ENCODE measurements at places on chromosomes 6 and 20. TPM values are rescaled to one million over a fixed set of nuclear protein-coding genes. Genes with fewer than 3 reads are reported as not detected.

Gene VSX1
- polyA plus RNA-seq = 0.03 TPM

Gene BPIFA1
- not detected for polyA plus RNA-seq

Gene EMILIN3
- 4.0 TPM for polyA plus RNA-seq

Gene COL11A2
- polyA plus RNA-seq = 5.3 TPM

Gene AK9
- polyA plus RNA-seq = 7.2 TPM

Gene PROKR2
- not detected for polyA plus RNA-seq

GRCh38 chr6:127341471-127342202 is 1.8 kb downstream of the ECHDC1 start:
- peak; percentile 4 for DNase-seq

GRCh38 chr20:47547034-47547387 is 45.3 kb downstream of the NCOA3 start:
- DNase-seq = no peak

DNA sequence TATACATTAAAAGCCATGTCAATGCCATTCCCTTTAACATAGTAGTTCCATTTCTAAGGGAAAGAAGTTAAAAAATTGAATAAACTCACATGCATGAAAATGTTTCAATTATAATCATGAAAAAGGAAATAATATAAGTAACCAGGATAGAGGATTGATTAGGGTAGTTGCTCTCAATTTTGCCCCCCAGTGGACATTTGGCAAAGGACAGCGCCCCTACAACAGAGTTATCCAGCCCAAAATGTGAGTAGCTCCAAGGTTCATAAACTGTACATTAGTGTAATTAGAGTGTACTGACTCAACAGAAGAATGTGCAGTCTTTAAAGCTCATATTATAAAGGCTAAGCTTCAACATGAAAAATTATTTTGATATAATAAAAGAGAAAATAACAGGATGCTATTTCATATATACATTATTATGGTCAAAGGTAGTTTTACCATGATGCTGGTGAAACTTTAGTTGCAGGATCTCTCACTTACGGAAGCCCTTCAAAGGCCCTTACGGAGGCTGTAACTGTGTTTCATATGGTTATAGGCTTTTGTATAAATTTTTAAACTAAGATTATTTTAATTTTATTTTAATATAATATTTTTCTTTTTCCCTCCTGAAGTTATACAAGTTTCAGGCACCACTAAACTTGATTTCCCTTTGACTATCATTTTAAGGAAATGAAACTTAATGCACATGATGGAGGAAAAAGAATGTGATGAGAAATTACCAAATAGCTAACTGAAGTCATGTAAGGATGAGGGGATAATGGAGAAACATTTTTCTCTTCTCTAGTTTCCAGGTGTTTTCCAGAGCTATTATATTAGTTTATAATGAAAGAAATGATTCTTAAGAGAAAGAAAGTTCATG is 403.6 kb downstream of the PLCB1 start:
- DNase-seq = no peak

DNA sequence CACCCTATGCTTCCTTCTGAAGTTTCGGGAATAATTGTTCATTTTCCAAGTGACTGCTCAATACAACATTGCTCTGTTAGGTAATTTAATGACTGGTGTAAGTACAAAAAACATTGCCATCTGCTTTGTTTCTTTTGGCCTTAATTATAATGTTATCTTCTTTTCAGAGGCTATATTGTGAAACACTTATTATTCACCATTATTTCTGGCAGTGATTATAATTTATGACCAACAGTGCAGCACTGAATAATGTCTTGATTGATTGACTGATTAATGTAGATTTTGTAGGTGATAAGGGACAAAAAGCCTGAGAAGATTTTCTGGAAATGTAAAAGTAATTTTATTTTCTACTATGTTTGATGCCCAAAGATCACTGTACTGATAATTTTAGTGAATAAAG is 377.7 kb downstream of the PLCB1 start:
- DNase-seq = no peak

DNA sequence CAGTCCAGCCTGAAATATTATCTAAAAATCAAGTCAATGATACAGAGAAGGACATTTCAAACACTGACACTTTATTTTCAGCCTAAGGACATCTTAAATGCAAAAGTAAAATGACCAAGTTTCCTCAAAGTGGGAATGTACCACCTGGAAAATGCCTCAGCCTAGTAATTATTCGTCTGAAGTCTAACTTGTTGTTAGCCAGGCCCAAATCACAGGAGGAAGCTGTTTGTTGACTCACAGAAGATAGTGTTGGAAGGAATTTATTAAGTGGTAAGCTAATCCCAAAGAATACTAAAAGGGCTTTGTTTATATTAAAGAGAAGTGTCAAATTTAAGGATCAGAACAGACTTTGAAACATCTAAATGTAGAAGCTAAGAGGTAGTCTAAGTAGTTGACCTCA is 2.5 kb downstream of the PDE7B start:
- no peak for DNase-seq

- DNase-seq = no peak
Observed at GRCh38 chr6:147660334-147661311, 152.1 kb downstream of the SAMD5 start.

DNA sequence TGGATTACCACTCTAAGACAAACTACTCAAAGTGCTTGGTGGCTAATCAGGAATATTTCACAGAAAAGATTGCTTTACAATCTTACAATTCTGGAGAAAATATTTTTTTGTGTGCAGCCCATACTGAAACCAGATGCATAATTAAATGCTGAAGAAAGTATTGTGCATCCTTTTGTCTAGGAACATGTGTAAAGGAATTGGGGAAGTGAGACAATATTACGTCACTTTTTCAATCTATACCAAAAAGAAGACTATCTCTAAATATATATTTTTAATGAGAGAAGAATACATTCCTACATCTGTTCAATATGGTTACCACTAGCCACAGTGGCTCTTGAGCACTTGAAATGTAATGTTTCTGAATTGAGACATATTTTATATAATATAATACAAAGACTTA is 992.5 kb upstream of the ADGRB3 start:
- no peak for DNase-seq

DNA sequence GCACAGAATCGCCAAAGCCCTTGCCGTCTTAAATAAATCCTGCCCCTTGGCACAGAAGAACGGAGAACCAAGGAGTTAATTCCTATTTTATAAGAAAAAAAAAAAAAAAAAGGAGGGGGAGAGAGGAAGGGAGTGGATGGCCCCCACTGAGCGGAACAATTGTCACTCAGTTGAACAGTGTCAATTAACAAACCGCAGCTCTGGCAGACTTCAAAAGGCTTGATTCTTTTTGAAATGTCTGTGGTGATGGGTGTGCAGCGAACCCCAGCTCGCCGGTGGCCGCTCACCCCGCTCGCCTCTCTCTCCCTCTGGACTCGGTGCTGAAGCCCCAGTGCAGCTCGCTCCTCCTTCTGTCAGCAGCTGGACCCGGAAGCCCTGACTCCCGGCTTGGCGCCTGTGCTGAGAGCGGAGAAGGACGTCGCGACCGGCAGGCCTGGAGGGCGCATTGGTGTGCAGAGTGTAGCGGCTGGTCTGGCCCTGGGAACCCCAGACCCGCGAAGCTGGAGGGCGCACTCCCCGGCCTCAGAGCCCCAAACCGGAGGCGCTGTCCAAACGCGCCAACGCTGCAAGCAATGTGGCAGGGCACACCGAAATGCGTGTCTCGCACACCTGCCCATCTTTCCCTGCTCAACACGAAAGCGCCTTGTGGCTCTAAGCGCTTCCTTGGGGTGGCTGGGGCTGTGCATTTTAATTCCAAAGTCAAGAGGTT is 3.4 kb downstream of the LINC00237 start:
- DNase-seq = no peak

- no peak for DNase-seq
Observed at GRCh38 chr20:50895111-50895830, 36.0 kb downstream of the ADNP start.

DNA sequence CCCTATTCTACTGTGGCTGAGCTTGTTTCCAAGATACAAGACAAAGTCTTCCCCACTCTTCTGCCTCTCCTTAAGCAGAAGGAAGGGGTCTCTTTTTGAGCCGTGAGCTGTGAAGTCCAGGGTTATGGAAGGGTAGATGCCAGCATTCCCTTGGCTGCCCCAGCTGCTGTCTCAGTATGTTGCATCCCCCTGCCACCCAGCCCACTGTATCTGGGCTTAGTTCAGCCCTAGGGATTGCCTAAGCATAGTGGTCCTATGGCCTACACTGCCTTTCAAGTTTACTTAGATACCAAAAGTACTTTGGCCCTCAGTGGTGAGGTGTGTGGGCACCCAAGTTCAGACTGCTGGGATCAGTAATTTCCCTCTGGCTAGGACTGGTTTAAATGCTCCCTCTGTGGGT is 421.9 kb upstream of the KHDRBS2 start:
- DNase-seq = no peak

GRCh38 chr6:170106906-170107525 is 183.9 kb downstream of the DLL1 start:
- no peak for DNase-seq

DNA sequence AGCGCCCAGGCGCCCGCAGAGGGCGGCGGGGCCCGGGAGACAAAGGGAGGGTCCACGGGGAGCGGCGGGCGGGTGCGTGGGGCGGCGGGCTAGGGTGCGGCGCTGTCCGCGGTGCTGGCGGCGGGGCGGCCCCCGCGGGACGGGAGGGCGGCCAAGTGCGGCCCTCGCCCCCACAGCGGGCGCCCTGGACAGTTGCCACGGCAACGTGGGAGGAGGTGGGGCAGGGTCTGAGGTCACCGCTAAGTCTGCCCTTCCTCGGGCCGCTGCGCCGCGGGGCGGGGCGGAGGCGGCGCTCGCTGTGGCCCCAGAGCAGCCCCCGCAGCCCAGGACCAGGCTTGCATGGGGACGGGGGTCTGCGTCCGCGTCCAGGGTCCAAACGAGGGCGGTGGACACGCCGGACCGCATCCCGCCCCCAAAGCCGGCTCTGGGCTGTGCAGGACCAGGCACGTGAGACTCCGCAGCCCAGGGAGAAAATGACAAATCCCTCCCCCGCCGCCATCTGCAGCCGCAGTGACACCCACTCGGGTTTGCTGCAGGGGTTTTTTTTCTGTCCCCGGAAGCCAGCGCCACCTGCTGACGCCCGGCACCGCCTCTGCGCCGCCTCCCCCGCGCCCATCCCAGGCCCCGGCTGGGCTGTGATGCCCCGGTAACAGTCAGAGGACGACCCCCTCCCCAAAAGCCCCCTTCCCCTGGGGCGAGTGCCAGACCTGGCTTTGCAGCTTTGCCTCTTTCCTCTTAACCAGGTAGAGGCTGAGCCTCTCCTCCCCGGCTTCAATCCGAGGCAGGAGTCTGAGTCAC is 36.8 kb downstream of the YTHDF1 start:
- DNase-seq = no peak

GRCh38 chr6:41559655-41560427 is 13.7 kb downstream of the FOXP4 start:
- no peak for DNase-seq

All from large intestine (tissue), 12 donors.